ENCODE measurements at places on chromosomes 7 and 10. TPM values are rescaled to one million over a fixed set of nuclear protein-coding genes. Genes with fewer than 3 reads are reported as not detected.

The HOXA10 gene
- polyA plus RNA-seq = not detected

The ABCA13 gene
- not detected for polyA plus RNA-seq

The HOXA5 gene
- not detected for polyA plus RNA-seq

The SPDYE1 gene
- not detected for polyA plus RNA-seq

The GUSB gene
- polyA plus RNA-seq = 51.9 TPM

Measured in naive B cell (primary cell).